ENCODE measurements at places on chromosomes 7 and 10.
A peak's percentile ranks its signal among the peaks of the same experiment; 100 is the strongest.

DNA sequence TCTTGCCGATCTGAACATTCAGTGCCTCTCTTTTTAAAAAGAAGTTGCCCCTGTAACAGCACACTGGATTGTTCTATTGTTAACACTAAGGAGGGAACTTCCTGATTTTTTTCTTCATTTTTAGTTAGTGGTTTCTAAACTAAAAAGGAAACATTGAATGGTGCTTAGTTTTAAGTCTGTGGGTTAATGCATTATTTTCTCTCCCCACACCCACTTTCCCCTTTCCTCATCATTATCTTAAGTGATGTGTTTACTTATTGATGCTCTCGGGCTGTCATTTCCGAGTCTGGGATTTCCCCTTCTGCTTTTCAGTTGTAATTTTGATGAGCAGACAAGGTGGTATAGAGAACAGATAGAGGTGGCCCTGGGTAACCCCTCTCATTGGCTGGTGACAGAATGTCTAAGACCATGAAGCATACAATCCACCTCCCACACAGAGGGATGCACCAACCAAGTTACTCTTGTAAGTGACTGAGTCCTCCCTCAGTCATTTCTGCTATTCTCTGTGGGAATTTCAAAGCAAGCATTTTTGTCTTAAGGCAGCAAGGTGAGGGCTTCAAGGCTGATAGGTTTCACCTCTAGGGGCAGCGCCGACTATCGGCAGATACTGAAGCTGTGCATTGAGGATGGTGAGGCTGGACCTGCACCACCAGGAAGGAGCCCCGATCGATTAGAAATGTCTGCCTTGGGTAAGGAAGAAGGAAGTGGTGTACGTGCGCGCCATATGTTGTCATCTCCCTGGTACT lies 49.5 kb downstream of the CHN2 start:
- peak; percentile 24 for DNase-seq

DNA sequence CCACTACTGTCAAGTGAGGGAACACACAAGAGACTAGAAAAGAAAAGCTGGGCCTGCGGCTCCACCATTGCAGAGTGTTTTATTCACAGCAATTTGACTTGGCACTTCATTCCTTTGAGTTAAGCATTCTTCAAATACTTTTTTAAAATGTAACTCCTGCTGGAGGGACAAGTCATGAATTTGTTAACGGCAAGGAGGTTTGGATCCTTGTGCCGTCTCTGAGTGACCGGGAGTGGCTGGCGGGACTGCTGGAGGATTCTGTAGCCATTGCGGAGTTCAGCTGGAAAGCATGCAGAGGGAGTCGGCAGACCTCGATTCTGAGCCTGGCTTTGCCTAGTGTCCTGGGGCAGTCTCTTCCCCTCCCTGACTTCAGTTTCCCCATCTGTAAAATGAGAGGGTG lies 9.8 kb downstream of the HSPA12A start:
- DNase-seq: no peak

DNA sequence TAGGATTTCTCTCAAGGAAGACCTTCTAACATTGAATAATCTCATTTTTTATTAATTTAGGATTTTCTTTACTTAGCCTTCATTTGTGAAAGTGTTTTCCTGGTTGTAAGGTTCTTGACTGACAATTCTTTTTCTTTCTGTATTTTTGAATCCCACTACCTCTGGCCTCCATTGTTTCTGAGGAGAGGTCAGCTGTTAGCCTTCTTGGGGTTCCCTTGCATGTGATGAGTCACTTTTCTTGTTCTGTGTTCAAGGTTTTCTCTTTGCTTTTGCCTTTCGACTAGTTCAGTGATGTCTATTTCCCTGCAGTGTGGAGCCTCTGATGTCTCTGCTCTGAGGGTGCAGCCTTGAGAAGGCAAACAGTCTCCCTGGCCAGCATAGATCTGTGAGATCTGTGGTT lies 304.1 kb upstream of the ZNF32 start:
- DNase-seq: no peak

GRCh38 chr7:87057210-87057609 lies 2.2 kb downstream of the ELAPOR2 start:
- DNase-seq: no peak

GRCh38 chr10:356452-356851 lies 221.2 kb downstream of the ZMYND11 start:
- DNase-seq: no peak

- no peak for DNase-seq
These were observed 153.0 kb upstream of the PDE1C start for GRCh38 chr7:32223071-32223650.

GRCh38 chr7:2105917-2106316 lies 126.8 kb downstream of the MAD1L1 start:
- no peak for DNase-seq

DNA sequence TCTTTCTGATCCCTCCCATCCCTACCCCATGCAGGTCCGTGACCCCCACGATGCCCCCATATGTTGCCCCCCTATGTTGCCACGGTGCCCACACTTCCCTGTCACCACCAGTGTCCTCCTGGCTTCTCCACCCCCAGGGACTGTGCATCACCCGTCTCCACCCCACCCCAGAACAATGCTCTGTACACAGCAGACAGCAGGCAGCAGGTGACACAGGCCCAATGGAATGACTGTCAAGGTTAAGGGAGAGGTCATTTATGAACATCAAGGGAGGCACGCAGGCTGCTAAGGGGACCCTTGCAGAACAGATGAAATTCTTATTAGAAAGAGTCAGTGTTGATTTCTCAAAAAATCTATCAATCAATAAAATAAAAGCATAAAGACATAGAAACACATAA lies 71.5 kb downstream of the PARP12 start:
- DNase-seq: no peak

DNA sequence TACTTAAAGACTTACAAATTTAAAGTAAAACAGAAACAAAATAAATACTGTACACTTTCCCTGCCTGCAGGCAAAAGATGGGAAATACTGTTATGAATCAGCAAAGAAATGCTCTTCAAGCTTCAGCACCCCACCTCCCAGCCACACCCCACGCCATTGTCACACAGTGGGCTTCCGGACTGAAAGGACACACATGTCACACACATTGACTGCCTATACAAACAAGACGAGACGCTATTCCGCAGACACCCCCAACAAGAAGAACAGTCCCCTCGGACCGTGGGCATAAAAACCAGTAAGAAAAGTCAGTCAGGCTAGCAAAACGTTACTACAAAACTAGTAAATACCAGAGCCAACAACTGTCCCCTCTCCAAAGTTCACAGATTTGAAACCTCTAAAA lies 22.2 kb upstream of the PARP12 start:
- DNase-seq: peak; percentile 50

DNA sequence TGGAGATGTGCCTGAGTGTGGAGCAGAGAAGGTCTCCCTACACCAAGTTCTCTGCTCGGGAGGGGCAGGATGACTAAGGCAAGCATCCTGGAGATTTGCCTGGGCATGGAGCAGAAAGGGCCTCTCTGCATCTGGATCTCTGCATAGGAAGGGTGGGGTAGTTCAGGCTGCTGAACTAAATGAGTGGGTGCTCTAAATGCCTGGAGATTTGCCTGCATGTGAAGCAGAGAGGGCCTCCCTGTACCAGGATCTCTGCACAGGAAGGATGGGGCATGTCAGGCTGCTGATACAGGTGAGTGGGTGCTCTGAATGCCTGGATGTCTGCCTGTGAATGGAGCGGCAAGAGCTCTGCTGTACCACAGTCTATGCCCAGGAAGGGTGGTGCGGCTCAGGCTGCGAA lies 680.7 kb downstream of the SUGCT start:
- DNase-seq: no peak

GRCh38 chr7:90655566-90655965 lies 59.4 kb downstream of the CDK14 start:
- DNase-seq: no peak

DNA sequence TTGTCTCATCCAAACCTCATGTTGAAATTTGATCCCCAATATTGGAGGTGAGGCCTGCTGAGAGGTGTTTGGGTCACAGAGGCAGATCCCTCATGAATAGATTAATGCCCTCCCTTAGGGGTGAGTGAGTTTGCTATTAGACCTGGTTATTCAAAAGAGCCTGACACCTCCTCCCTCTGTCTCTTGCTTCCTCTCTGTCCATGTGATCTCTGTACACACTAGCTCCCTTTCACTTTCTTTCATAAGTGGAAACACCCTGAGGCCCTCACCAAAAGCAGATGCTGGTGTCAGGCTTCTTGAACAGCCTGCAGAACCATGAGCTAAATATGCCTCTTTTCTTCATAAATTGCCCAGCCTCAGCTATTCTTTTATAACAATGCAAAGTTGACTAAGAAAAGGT lies 447.1 kb downstream of the MDFIC start:
- DNase-seq: no peak

DNA sequence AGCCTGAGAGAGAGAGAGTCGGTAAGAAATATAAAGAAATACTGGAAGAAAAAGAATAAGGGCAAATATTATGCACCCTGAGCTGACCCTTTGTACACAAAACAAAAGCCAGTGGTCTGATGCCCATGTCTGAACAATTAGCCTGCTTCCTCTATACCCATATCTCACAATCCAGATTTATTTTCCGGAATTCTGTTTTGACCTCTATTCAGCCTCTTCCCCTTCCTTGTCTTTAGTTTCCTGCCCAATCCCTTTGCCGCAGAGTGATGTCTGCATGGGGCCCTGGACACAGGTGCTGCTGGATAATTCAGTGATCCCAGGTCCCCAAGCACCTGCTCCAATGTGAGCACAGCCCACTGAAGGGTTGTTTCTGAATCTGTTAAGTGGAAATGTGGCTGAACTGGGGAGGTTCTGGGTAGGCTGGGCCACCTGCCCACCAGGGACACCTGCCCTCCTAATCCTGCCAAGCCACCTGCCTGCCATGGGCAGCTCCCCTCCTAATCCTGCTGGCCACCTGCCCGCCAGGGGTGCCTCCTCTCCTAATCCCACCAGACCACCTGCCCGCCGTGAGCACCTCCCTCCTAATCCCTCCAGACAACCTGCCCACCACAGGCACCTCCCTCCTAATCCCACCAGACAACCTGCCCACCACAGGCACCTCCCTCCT lies 23.0 kb downstream of the ADGRA1 start:
- no peak for DNase-seq

Data from activated naive CD4-positive, alpha-beta T cell treated with anti-CD3 and anti-CD28 coated beads, Interleukin-2, amount 50 U/mL, for 16 hours (primary cell).